Fibroblast of villous mesenchyme (primary cell): ENCODE measurements at places on chromosomes 1 and 21.

DNA sequence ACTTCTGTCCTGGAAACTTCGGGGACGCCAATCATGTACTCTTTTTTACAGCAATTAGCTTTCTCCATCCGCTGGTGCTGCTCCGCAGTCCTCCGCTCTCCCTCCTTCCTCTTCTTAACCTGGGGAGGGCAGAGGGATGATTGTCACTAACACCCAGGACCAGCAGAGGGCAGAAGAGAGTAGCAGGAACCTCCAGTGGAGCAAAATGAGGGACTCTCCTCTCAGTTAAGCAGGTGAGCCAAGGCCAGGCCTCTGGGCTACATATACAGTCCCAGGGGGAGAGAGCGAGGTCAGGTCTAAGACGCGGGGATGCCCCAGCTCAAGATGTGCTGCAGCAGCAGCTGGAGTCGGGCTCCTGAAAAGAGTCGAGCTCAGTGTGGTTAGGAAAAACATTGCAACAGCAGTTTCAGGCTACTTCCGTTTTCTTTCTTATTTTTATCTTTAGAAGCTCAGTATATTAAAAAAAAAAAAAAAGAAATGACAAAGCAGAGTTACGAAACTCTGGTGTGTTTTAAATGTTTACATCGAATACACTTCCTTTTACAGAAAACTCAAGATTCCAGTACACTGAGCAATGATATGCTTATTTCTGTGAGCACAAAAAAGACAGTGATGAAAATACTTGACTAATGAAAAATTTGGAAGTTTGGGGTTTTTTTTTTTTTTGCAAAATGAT is 25.7 kb upstream of the NLRP3 start:
- peak; percentile 82 for DNase-seq

DNA sequence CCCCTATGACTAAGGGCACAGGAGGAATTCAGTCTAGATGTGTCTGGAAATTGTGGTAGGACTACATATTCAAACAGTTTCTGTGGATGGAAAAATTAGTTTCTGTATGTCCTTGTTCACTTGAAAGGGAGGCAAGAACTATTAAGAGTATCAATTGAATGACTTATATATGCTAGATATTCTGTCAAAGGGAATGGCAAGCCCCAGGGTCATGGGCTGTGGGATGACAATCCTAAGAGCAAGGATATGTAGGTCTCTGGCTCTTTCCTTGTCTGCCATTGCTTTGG is 383.5 kb upstream of the B3GALT2 start:
- DNase-seq: no peak

GRCh38 chr1:40187399-40187798 is 26.2 kb downstream of the RLF start:
- DNase-seq: no peak

GRCh38 chr1:55124470-55124869 is 85.1 kb downstream of the PCSK9 start:
- no peak for DNase-seq

GRCh38 chr1:226988334-226988666 is 48.2 kb downstream of the COQ8A start:
- no peak for DNase-seq

DNA sequence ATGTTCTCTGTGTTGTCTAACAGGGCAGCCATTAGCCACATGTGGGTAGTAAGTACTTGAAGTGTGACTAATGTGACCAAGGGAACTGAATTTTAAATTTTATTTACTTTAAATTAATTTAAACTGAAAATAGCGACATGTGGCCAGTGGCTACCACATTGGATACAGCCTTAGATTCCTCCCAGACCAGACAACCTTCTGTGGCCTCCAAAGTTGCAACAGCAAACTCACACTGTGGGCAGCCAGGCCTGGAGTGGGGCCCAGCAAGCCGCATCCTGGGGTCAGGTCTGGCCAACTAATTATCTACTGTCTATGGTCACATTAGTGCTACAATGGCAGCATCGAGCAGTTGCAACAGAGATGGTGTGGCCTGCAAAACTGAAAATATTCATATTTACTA is 11.7 kb downstream of the EIF2D start:
- no peak for DNase-seq

GRCh38 chr21:29938776-29939103 is 1.1 kb downstream of the GRIK1 start:
- no peak for DNase-seq

GRCh38 chr1:171138980-171139379 is 46.1 kb upstream of the FMO2 start:
- DNase-seq: no peak
